GM04504 (cell line): ENCODE measurements at places on chromosomes 1 and 21.

DNA sequence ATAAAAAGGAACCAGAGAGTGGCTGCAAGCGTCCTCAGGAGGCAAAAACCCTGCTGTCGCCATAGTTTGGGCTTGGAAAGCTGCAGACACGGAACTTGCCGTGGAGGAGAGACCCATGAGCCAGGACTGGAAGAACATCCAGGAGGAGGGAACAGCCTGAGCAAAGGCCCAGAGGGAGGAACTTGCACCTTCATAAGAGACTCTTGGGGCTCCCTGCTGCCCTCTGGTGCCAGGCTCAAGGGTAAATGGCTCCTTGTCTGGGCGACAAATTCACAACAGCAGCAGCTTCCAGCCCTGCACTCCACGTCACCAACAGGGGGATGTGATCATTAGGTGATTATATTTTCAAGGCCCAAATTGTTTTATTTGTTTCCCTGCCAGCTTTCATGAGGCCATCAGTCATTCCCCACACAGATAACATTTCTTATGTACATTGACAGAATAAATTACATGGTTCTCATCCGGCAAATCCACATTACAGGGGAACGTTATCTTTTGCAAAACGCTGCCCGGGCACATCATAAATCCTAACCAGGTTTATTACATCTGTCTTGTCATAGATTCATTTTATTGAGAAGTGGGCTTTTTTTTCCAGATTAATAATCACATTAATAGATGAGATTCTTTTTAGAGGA, 143.0 kb upstream of the GRIK3 start:
- DNase-seq = no peak

DNA sequence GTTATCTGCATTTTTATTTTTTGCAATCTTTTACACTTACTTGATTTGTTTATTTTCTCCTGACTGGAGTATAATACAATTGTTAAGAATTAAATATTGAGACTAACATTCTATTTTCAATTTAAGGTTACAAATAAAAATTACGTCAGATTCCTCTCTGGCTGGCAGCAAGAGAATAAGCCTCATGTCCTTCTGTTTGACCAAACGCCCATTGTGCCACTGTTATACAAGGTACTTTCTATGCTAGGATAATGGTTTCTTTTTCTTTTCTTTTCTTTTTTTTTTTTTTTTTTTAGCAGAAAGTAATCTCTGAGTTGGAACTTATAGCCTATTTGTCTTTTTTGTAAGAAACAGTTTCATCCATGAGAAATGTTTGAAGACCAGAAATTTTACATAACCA, 20.0 kb downstream of the DNAJC16 start:
- DNase-seq = no peak

GRCh38 chr1:6298940-6299465, 38.1 kb upstream of the GPR153 start:
- no peak for DNase-seq

DNA sequence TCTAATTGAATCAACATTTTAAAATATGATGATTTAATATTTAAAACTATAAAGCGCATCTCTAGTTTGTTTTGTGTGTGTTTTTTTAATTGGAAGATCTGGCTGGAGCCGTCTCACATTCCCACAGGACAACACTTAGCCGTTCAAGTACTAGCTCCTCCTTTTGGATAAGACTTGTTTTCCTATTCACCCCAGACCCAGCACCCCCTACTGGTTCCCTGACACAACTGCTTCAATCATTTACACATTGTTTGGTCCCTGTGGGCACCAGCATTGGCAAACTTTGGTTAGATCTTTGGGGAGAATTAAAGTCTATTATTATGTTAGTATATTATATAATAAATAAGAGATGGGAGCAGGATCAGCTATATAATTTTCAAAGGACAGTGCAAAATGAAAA, 34.5 kb downstream of the TYW3 start:
- DNase-seq = no peak

DNA sequence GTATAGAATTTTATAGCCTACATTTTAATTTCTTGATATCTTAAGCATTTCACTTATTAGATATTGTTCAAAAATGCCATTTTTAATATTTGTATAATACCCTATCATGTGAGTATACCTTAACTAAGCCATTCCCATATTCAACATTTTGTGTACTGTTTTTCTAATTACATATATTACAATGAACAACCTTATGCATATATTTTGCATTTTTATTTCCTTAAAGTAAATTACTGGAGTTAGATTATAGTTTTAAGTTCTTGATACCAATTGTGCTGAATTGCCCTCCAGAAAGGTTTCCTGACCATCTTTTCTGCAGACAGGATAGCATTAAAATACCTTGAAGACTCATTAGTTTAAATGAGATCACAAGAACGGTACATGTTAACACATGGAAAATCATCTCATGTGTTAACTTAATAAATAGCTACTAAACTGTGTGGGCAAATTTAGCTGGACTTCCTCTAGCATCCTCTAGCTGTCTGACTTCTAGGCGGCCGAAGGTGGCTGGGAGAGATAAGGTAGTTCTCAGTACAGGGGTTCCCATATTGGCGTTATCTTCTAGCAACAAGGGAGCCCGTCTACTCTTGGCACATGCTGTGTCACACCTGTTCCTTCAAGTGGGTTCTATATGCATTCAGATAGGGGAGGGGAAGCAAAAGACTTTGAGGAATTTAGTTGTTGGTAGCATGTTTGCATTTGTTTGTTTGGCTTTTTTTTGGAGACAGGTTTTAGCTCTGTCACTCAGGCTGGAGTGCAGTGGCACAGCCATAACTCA, 8.9 kb downstream of the DCLRE1B start:
- no peak for DNase-seq

- no peak for DNase-seq
Observed at GRCh38 chr1:70811815-70812214, 235.8 kb downstream of the PTGER3 start.

- DNase-seq = no peak
Observed at GRCh38 chr21:37815893-37816292, 100.4 kb downstream of the KCNJ6 start.

DNA sequence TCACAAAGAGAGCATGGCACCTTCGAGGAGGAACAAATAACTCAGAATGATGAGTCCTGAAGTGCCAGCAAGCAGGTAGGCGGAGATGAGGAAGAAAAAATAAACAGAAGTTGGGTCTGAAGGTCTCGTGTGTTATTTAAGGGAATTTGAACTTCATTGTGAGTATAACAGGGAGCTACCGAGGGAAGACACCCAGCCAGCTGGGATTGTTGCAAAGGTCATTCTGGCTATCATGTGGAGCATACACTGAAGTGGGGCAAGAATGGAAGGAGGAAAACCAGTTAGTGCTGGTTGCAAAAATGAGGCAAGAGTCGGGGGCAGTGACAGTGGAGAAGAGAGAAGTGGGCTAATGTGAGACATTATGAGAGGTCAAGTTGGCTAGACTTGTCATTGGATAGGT, 53.6 kb upstream of the RAP1A start:
- DNase-seq = no peak

- DNase-seq = no peak
Observed at GRCh38 chr1:170114906-170115305, 30.9 kb upstream of the NTMT2 start.

DNA sequence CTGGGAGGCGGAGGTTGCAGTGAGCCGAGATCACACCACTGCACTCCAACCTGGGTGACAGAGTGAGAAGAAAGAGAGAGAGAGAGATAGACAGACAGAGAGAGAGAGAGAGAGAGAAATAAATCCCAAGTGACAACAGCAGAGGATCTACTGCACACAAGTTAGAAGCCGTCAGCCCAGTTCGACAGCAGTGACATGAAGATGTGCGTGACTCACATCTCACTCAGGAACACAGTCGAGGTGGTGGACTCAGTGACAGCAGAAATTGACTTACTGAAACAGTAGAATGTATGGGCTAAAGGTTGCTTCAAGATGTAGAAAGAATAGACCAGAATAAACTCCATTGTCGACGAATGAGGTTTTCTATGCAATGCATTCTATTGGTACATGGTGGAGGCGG, 77.0 kb upstream of the KRTAP19-8 start:
- DNase-seq = no peak

- no peak for DNase-seq
Observed at GRCh38 chr1:172298141-172298540, 122.3 kb upstream of the C1orf105 start.

- DNase-seq = peak; percentile 88
Observed at GRCh38 chr1:64898107-64898861, 68.1 kb downstream of the JAK1 start.

DNA sequence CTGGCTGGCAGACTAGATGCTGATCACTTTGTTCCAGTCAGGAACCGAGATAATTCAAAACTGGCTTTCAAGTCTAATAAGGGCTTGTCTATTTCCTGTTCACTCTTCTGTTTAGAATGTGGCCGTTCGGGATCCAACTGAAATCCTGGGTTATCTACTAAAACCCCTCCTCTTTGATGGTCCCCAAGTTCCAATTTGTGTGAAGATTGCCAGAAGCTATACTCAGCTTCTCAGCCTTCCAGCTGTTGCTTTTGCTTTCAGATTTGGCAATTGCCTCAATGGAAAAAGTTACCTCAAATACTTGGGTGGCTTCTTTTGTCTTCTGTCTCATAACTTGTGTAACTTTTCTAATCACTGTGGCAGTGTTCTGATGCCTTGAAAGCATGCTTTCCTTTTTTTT, 43.7 kb downstream of the BTBD8 start:
- no peak for DNase-seq

GRCh38 chr1:183043872-183044854, 20.9 kb downstream of the LAMC1 start:
- DNase-seq = peak; percentile 85

- DNase-seq = no peak
Observed at GRCh38 chr21:33414068-33414467, 10.9 kb downstream of the IFNGR2 start.

DNA sequence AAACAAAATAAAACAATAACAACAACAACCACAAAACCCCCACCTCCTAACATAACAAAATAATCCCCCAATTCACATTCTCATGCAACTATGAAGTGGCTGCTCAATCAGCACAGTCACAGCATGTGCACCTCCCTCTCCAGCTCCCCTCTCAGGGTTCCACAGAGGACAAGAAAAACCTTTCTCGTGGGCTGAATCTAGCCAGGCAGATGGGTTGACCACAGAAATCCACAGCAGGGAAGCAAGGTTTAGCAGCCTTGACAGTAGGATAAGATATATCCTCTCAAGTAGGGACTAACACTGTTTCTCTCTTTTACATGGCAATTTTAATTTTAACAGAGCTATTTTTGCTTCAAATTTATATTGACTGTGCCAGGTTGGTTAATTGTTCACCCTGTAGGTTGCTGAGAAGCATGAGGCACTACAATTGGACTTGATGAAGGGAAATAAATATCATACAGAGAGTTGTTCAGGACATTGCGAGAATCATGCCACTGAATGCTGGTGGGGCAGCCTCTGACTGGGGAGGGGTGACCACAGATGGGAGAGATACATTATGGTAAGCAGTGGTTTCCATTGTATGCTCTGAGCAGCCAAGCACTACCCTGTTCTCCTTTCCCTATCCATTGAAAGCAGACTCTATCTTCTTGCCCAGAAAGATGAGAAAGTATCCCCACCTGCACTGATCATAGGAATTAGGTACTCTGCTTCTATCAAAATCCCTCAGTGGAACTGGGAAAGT, 535.1 kb downstream of the DPYD start:
- DNase-seq = no peak

GRCh38 chr21:25638660-25639550, at the start of gene JAM2:
Gene JAM2 (plus strand): TSS chr21:25639258. CDS start chr21:25639822, 564 bp downstream.
- DNase-seq = no peak

DNA sequence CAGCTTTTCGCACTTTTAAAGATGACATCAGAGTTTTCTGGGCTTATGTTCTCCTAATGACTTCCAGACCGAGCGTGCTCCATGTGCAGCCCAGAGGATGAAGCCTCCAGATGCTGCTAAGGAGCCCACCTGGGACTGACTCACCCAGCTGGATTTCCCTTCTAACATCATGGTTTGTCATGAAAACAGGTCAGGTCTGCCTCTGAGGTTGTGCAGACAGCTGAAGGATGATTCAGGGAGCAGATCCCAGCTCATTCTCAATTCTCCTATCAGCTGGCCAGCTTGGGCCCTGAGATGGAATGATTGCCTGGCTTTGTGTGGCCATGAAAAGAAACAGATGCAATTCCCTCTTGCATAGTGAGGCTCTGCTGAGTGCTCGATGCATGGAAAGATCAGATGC, 123.9 kb upstream of the DUSP10 start:
- peak; percentile 62 for DNase-seq

DNA sequence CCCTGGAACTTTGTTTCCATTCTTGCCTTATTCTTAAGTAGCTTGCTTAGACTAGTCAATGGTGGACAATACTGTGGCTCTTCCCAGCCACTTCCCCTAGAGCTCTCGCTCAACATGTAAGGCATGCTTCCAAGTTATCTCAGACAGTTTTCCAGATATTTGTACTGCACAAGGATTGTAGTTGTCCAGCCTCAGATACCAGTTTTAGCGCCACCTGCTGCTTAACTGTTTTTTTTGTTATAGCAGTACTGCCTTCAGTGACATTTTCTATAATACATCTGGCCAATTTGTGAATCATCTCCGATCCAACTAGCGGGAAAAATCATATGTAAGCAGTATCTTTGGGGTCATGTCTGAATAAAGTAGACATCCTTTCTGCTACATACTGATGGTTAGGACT, 346.7 kb upstream of the ADGRL4 start:
- DNase-seq = peak; percentile 47

DNA sequence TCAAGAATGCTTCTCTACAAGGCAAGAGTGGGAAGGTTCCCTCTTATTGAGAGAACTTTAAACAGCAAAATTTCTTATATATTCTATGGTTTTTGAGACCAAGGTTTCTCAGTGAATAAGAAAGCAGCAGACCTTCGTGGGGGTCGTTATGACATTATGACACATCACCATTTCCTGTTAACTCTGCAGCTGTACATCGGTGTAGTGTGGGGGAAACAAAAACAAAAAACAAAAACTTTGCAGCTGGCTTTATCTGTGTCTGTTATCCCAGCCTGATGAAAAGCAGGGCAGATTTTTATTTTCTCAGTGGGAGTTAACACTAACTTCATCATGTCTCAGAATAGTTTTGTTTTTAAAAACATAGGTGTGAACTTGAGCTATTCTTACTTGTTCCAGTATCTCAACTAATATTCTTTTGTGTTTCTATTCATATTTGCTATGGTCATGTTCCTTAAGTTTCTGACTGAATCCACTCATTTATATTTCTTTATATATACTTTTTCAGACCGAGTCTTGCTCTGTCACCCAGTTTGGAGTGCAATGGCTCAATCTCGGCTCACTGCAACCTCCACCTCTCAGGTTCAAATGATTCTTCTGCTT, 2.1 kb downstream of the SDE2 start:
- no peak for DNase-seq

DNA sequence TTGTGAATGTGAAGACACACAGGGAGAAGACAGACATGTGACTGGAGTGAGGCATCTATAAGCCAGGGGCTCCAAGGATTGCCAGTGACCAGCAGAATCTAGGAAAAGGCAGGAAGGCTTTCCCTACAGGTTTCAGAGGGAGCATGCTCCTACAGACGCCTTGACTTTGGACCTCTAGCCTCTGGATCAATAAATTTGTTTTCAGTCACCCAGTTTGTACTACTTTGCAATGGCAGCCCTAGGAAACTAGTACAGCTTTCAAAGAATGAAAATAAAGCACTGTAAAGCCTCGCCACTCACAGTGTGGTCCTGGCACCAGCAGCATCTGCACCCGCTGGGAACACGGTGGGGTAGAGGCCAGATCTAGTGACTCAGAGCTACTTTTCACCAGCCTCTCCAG, 510.0 kb downstream of the LTN1 start:
- DNase-seq = no peak
